ENCODE measurements at places on chromosomes 4 and X. TPM values are rescaled to one million over a fixed set of nuclear protein-coding genes. Genes with fewer than 3 reads are reported as not detected.

The LIMCH1 gene
- 34.6 TPM for total RNA-seq

GRCh38 chrX:8731559-8732395 lies at the start of gene ANOS1:
ANOS1 (minus strand) TSS chrX:8732137; CDS start chrX:8732036, 101 bp downstream.
- DNase-seq = peak; percentile 54

GRCh38 chr4:144374065-144374464 lies 233.5 kb upstream of the GYPA start:
- DNase-seq = no peak

GRCh38 chr4:137367620-137368019 lies 164.7 kb downstream of the PCDH18 start:
- no peak for DNase-seq

Data from breast epithelium (tissue), 4 donors.